ENCODE measurements at places on chromosomes 1 and 21. TPM values are rescaled to one million over a fixed set of nuclear protein-coding genes. Genes with fewer than 3 reads are reported as not detected.

DRAXIN gene
- 0.37 TPM for polyA plus RNA-seq

RNU1-4 gene
- polyA plus RNA-seq: not detected

CYP4A11 gene
- not detected for polyA plus RNA-seq

WDR64 gene
- polyA plus RNA-seq: 0.37 TPM

LPAR3 gene
- 0.11 TPM for polyA plus RNA-seq

CDA gene
- polyA plus RNA-seq: 0.18 TPM

VAMP3 gene
- polyA plus RNA-seq: 67.9 TPM

LMO4 gene
- polyA plus RNA-seq: 46.6 TPM

KCNJ9 gene
- 0.10 TPM for polyA plus RNA-seq

PPIAL4G gene
- not detected for polyA plus RNA-seq

AIRE gene
- polyA plus RNA-seq: not detected

WDR4 gene
- polyA plus RNA-seq: 8.0 TPM

F13B gene
- not detected for polyA plus RNA-seq

DFFA gene
- polyA plus RNA-seq: 18.9 TPM

NUP210L gene
- polyA plus RNA-seq: 0.03 TPM

MFAP2 gene
- polyA plus RNA-seq: 78.6 TPM

IL24 gene
- polyA plus RNA-seq: 0.14 TPM

AMY1B gene
- not detected for polyA plus RNA-seq

CIART gene
- 1.9 TPM for polyA plus RNA-seq

- DNase-seq: peak; percentile 73
Measured at GRCh38 chr1:33228935-33229487, 27.3 kb upstream of the ZNF362 start.

GRCh38 chr1:197101978-197102377 is 34.9 kb upstream of the F13B start:
- DNase-seq: no peak

GRCh38 chr1:30058970-30059369 is 664.4 kb downstream of the MATN1 start:
- DNase-seq: no peak

DNA sequence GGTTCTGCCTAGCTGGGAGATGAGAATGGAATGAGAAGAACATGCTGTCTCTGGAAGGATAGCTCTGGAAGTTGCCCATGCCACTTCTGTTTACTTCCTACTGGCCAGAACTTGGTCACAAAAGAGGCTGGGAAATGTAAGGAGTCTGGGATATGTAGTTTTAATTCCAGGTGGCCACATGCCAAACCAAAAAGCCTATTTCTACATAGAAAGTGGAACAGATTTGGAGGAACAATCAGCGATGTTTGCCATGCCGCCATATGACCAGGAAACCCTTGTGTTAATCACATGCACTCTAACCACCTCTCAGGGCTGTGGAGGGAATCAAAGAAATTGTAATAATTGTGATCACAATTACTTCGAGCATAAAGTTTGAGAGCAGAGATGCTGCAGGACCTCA is 10.0 kb upstream of the OLIG2 start:
- no peak for DNase-seq

GRCh38 chr21:36549470-36549869 is 69.5 kb upstream of the CLDN14 start:
- no peak for DNase-seq

GRCh38 chr1:166738873-166739272 is 100.4 kb upstream of the POGK start:
- no peak for DNase-seq

DNA sequence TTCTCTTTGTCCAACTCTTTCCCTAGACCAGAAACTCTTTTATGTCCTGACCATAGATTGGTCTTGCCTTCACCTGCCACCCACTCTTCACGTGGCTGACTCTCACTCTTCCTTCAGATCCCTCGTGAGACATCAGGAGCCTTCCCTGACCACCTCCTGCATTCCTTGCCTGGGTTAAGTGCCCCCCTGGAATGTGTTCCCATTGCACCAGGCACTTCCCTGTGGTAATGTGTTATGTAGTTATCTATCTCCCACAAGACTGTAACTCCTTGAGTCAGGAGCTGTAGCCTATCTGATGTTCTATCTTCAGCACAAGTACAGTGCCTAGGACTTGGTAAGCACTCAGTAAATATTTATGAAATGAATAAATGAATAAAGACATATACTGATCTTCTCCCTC is 111.2 kb upstream of the CTTNBP2NL start:
- DNase-seq: no peak

DNA sequence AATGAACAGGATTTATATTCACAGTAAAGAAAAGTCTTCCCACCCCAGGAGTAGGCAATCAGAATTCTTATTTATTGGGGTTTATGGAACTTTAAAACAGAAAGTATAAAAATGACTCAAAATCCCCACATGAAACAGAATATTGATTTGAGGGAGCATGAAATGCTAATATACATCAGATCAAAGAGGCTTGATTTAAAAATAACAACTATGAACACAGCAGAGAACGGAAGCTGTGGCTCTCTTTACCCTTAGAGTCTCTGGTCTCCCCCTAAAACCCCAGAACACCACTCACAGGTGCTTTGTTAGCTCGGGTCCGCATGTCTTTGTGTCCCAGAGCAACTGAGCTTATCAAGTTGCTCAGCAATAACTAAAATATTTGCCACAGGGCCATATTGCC is 31.2 kb upstream of the FASLG start:
- DNase-seq: no peak

GRCh38 chr1:26280333-26281042 is 602 bp downstream of the SH3BGRL3 start:
- DNase-seq: no peak

GRCh38 chr1:60449876-60450275 is 376.3 kb upstream of the C1orf87 start:
- no peak for DNase-seq

DNA sequence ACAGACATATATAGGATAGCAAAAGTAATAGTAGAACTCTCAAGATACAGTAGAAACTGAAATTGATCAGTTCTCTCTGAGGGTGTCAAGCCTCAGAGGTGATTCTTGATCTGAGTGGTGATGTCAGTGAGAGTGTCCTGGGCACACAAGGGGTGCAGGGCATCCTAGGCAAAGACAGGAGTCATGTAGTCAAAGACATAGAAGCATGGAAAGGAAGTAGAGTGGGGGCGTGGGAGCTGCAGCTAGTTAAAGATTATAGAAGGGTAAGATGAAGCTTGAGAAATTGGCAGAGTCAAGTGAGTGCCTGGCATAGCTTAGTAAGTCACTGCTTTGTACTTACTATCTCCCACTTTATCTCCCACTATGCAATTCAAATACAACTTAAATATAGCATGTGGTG is 22.8 kb downstream of the CDC7 start:
- no peak for DNase-seq

DNA sequence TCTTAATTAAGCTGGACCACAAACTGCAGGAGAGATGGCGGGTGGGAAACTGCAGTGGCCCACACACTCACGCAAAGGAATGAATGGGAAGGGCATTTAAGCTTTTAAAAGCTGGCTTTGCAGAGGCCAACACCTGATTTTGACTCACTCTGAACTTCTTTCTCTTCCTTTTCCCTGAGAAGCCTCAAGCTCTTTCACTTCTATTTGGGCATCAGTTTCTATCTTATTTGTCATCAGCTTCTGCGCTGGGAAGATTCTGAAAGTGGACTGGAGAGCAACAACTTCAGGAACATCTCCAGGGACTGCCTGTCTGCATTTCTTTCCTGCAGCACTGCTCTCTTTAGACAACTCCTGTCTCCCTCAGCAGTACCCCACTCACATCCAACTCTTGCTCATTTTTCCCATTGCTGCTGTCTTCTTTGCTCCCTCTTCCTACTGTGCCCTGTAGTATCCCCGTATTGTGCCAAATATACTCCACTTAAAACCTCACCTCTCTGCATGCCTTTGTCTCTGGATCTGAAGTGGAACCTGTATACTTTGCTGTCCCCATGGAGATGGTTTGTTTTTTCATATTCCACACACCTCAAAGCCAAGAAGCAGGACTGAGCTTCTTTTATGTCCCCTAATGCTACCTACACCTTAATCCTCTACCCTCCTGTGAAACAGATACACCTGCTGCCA is 143.3 kb upstream of the JUN start:
- no peak for DNase-seq

GRCh38 chr1:246932366-246932700 is 585 bp upstream of the AHCTF1 start:
- no peak for DNase-seq

- no peak for DNase-seq
Measured at GRCh38 chr1:53025769-53026112, 36.3 kb upstream of the PODN start.

DNA sequence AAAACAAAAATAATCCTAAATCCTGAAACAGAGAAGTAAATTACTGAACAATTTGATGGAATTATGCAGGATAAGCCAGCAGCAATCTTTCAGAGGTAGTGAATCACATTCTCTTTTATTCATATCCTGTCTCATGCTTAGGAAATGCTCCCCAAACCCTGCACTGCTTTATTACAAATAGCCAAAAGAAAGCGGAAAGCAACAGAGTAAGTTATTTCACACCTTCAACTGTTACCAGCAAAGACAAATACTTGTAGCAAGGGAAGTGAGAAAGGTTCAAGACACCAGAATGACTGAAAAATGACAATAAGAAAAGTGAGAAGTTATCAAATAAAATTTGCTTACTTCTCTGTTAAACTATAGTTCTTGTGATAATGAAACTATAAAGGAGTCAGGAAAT is 6.2 kb downstream of the ZRANB2 start:
- DNase-seq: no peak

GRCh38 chr1:64664299-64664698 is 80.6 kb upstream of the RAVER2 start:
- DNase-seq: no peak

DNA sequence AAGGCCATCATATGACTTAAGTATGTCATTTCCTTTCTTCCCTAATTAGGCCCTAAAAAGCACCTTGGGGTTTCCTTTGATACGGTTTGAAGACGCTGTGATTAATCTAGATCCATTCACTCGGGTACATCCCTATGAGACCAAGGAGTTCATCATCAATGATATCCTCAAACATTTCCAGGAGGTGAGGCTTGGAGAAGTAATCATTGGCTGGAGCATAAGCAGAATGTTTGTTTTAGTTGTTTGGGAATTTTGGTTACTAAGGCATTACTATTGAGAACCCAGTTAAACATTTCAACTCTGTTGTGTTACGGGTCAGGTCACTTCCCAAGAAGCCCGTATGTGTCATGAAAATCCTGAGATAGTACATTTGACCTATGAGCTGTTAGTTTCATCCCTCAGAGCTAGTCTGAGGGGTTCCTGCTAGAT is 185.2 kb downstream of the VPS13D start:
- no peak for DNase-seq

DNA sequence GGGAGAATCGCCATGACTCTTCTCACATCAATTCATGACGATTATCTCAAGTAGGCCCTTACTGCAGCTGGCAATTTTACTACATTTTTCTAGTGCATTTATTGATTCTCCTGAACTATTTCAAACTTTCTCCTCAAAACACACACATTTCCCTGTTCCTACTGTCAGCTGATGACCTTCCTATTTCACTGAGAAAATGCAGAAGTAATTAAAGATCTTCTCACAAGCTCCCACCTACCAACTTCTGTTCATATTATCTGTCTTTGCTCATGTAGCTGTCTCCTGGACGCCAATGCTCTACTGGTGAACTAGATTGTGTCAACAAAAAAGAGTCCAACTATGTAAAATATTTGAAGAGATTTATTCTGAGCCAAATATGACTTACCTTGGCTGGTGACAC is 36.4 kb upstream of the FASLG start:
- DNase-seq: no peak

DNA sequence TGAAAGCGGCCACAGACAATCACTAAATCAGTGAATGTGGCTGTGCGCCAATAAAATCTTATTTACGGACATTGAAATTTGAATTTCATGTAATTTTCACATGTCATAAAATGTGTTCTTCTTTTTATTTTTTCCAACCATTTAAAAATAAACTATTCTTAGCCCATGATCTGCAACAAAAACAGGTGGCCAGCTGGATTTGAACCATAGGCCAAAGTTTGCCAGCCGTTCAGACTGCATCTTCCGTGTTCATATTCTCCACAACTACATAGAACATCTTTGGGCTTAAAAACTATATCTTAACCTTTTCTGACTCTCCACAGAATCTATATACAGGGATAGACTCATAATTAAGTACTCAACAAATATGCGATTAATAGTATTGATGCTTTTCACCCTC is 81.2 kb upstream of the RALGPS2 start:
- no peak for DNase-seq

GRCh38 chr1:87231703-87232367 is 96.8 kb upstream of the LMO4 start:
- DNase-seq: no peak
